PC-3 (cell line): ENCODE measurements at places on chromosomes 4 and X. TPM values are rescaled to one million over a fixed set of nuclear protein-coding genes. Genes with fewer than 3 reads are reported as not detected.

LONRF3 gene
- total RNA-seq, result 14.5 and 15.6 TPM in 2 replicates

FDCSP gene
- total RNA-seq, result not detected in 2 replicates

DNA sequence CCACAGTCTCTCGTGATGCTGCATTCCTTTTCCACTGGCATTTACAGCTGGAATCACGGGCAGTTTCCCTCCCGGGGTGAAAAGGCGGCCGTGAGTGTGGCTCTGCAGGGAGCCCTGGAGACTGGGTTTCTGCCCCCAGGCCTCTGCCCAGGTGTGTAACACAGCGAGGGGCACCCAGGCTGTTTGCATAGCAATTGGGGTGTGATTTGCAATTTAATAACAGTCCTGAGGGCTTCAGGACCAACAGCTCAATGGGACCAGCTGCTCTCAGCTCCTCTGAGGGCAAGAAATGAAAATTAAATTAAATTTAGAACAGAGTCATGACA lies 99.0 kb upstream of the SHOX start:
- H3K27me3 ChIP-seq, result no peaks in the 10 kb centered on the region
- H3K4me1 ChIP-seq, result no peaks in the 10 kb centered on the region
- no peak overlapping the region for H3K27ac ChIP-seq
- DNase-seq, result no peak

DNA sequence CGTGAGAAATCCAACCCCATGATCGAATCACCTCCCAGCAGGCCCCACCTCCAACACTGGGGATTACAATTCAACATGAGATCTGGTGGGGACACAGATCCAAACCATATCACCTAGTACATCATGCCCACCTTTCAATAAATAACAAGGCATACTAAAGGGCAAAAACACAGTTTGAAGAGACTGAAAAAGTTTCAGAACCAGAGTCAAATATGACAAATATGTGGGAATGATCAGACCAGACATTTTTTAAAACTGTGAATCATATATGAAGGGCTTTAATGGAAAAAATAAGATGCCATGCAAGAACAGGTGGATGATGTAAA lies 167.3 kb downstream of the CAMK2D start:
- no peaks in the 10 kb centered on the region for H3K27me3 ChIP-seq
- H3K4me3 ChIP-seq, result no peak overlapping the region
- no peak for DNase-seq
- H3K27ac ChIP-seq, result no peak overlapping the region
- H3K36me3 ChIP-seq, result no peaks in the 10 kb centered on the region

DNA sequence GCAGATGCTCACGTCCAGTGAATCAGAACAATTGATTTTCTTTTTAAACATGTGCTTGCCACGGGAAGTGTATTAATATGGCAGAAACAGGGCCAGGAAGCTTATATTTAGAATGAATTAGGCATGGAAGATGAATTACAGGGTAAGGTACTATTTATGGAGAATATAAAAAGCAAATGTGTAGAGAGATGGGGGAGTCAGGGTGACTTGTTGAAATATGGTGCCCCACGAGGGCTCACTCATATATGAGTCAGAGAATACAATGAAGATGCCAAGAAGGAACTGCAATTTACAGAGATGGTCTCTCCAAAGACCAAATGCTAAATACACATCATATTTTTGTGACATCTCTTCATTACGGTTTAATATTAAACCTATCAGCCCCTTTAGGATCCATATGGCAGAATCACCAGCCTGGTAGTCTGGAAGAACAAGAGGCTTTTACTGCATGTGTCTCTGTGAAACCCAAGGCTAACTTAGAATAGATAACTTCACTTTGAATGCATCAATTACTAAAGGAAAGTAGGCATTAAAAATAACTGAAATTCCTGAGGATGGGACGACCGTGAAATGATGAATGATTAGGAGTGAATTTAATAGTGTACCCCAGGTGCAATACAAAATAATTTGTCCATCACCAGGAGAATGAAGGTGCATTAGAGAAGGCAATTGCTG lies 385.3 kb downstream of the ARHGAP24 start:
- no peaks in the 10 kb centered on the region for H3K36me3 ChIP-seq
- peak; percentile 56 for DNase-seq
- peak overlapping the region; percentile 46 for H3K27ac ChIP-seq
- no peaks in the 10 kb centered on the region for H3K27me3 ChIP-seq
- H3K4me1 ChIP-seq, result peaks cover 19% of the 10 kb centered on the region

GRCh38 chr4:6200011-6200921 lies at the start of gene JAKMIP1:
JAKMIP1 (minus strand) TSS chr4:6200549; CDS start chr4:6112850, 87,699 bp downstream.
- DNase-seq, result peak; percentile 67
- no peaks in the 10 kb centered on the region for H3K36me3 ChIP-seq
- H3K4me1 ChIP-seq, result 0 out of 2 replicates have a peak, but pooled peaks cover 3% of the 10 kb centered on the region
- no peak within 1 kb of the TSS for H3K27ac ChIP-seq

PNMA5 gene
- not detected in 2 replicates for total RNA-seq

- peak; percentile 66 for DNase-seq
- H3K4me3 ChIP-seq, result no peak overlapping the region
- no peaks in the 10 kb centered on the region for H3K36me3 ChIP-seq
- H3K27me3 ChIP-seq, result no peaks in the 10 kb centered on the region
Observed at GRCh38 chr4:84887824-84888223, 78.7 kb downstream of the WDFY3 start.

DNA sequence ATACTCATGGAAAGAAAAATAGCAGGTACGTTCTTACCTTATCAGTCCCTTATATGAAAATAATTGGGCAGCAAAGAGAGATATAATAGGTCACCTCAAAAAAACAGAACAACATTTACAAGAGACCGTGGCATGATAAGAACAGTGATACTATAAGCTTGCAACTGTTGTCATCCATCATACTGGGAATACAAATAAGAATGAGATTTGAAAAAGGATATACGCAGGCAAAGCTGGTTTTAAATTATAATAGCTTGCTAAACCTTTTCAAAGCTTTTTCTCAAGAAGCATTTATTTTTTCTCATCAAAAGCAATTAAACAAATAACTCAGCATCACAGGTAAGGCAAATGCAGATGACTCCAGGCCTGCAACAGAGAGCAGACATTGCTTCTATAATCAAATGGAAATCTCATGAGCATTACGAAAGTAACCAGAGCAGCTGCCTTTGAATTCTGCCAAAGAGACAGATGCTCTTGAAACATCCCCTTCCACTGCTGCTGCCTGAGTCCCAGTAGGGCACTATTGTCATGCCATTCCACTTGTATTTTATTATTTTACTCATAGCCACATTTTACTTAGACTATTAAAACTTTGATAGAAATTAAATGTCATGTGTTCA lies 620.6 kb upstream of the GNPDA2 start:
- no peak overlapping the region for H3K27ac ChIP-seq
- no peak overlapping the region for H3K4me3 ChIP-seq
- peaks cover 3% of the 10 kb centered on the region; the same call in 1 of the 2 replicates for H3K4me1 ChIP-seq

DNA sequence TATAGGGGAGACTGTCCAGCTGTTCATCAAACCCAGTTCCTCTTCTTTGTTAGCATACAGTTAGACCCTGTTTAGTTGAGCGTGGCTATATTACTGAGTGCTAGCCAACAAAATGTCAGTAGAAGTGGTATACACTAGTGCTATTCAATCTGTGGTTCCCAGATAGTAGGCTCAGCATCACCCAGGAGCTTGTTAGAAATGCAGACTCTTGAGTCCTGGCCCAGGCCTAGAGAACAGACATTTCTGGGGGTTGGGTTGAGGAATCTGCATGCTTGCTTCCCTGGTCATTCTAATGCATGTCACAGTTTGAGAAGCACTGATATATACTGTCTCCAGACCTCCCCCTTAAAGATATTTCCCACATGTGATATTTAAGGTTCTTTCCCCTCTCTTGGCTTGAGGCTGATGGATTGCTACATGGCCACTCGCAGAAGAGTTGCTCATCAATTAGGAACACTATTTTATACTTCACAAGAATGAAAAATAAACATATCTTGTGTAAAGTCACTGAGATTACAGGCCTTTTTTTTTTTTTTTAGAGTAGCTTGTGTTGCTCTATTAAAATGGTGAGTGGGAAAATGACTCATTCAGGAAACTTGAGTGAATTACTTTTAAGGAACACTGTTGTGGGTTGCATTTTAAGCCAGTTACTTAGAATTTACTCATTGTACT lies 289.0 kb downstream of the STIM2 start:
- no peaks in the 10 kb centered on the region for H3K36me3 ChIP-seq
- DNase-seq, result peak; percentile 45
- H3K27me3 ChIP-seq, result no peaks in the 10 kb centered on the region
- H3K4me1 ChIP-seq, result peaks cover 15% of the 10 kb centered on the region
- no peak overlapping the region for H3K27ac ChIP-seq

GRCh38 chr4:99574530-99575324 lies at the start of gene MTTP:
MTTP (plus strand) TSS chr4:99574824; CDS start chr4:99574910, 86 bp downstream.
- no peaks in the 10 kb centered on the region for H3K4me1 ChIP-seq
- peaks cover 15% of the 10 kb centered on the region for H3K27me3 ChIP-seq
- no peak for DNase-seq
- no peak within 1 kb of the TSS for H3K27ac ChIP-seq

GRCh38 chr4:84878090-84878489 lies 88.4 kb downstream of the WDFY3 start:
- DNase-seq, result peak; percentile 56
- no peak overlapping the region for H3K4me3 ChIP-seq
- H3K27ac ChIP-seq, result no peak overlapping the region
- no peaks in the 10 kb centered on the region for H3K36me3 ChIP-seq
- H3K4me1 ChIP-seq, result peaks cover 17% of the 10 kb centered on the region; the same call in 1 of the 2 replicates
- H3K27me3 ChIP-seq, result no peaks in the 10 kb centered on the region

DNA sequence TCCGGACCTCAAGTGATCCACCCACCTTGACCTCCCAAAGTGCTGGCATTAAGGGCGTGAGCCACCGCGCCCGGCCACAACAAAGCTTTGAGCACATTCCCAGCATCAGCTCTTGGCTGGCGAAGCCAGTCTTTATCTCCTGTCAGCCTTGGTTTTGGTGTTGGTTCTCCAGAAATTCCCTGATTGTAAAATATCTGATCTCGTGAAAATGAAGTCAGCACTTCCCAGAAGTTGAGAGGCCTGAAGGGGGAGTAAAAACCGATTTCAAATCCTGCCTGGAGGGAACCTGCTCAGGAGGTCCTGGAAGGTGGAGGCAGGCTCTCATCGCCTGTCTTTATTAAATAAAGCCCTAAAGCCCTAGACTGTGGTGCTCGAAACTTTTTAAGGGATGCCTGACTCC lies 33.6 kb downstream of the PTTG2 start:
- no peak for DNase-seq
- no peak overlapping the region for H3K27ac ChIP-seq
- no peaks in the 10 kb centered on the region for H3K27me3 ChIP-seq
- H3K4me1 ChIP-seq, result peaks cover 2% of the 10 kb centered on the region; the same call in 1 of the 2 replicates
- H3K4me3 ChIP-seq, result no peak overlapping the region

DNA sequence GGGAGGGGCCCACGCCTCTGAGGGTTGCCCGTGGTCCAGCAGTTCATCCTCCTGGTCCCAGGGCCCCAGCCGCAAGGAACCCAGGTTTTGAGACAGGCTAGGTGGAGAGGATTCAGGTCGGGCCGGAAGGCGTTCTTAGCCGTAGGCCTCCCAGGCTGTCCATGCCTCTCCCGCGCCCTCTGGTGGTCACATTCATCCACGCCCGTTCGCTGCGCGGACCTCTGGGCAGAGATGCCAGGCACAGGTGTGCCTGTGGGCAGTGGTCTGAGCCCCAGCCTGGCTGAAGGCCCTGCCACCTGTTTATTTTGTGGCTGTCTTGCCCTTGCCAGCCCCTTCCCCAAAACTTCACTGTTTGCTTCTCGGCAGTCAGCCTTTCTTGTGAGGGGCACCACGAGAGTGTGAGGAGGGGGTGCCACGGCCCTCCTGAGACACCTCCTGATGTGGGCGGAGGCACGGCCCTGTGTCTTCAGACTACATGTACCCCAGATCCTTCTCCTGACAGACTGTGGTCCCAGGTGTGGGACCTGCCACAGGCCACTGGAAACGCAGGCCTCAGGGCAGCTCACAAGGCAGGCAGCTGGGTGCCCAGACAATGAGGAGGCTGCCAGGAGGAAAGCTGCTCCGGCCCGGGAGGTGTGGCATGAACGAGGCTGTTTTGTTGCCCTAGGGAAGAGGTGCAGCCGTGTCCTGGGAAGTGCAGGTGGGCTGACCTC lies 5.0 kb downstream of the UVSSA start:
- H3K4me1 ChIP-seq, result peaks cover 19% of the 10 kb centered on the region
- no peak overlapping the region for H3K27ac ChIP-seq
- DNase-seq, result peak; percentile 87
- H3K4me3 ChIP-seq, result no peak overlapping the region

- H3K36me3 ChIP-seq, result no peaks in the 10 kb centered on the region
- no peak overlapping the region for H3K4me3 ChIP-seq
- peaks cover 21% of the 10 kb centered on the region for H3K4me1 ChIP-seq
- H3K27ac ChIP-seq, result no peak overlapping the region
Observed at GRCh38 chr4:101197350-101197749, 150.0 kb downstream of the PPP3CA start.

DNA sequence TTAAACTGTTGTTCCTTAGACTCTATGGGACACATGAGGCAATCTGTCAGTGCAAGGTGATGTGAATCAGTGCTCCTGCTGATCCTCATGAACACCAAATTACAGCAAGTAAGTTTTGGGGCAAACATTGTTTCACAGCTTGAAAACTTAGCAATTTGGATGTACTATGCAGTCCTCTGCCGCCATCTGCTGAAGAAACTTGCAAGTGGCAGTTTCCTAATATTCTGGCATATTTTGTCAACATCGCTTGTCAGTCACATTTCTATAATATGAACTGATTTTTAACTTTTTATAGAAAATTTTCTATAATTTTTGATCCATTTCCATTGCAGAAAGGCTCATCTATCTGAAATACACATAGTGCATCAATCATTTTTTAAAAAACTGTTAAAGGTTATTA lies 56.3 kb downstream of the ZAR1 start:
- no peak overlapping the region for H3K4me3 ChIP-seq
- H3K27me3 ChIP-seq, result no peaks in the 10 kb centered on the region
- H3K4me1 ChIP-seq, result no peaks in the 10 kb centered on the region
- H3K36me3 ChIP-seq, result peaks cover 20% of the 10 kb centered on the region; the same call in 1 of the 2 replicates
- DNase-seq, result peak; percentile 39

GRCh38 chr4:131006388-131006787 lies 1910.4 kb downstream of the C4orf33 start:
- no peak for DNase-seq
- peaks cover 9% of the 10 kb centered on the region for H3K4me1 ChIP-seq
- no peak overlapping the region for H3K4me3 ChIP-seq

EXOC1L gene
- not detected in 2 replicates for total RNA-seq

DNA sequence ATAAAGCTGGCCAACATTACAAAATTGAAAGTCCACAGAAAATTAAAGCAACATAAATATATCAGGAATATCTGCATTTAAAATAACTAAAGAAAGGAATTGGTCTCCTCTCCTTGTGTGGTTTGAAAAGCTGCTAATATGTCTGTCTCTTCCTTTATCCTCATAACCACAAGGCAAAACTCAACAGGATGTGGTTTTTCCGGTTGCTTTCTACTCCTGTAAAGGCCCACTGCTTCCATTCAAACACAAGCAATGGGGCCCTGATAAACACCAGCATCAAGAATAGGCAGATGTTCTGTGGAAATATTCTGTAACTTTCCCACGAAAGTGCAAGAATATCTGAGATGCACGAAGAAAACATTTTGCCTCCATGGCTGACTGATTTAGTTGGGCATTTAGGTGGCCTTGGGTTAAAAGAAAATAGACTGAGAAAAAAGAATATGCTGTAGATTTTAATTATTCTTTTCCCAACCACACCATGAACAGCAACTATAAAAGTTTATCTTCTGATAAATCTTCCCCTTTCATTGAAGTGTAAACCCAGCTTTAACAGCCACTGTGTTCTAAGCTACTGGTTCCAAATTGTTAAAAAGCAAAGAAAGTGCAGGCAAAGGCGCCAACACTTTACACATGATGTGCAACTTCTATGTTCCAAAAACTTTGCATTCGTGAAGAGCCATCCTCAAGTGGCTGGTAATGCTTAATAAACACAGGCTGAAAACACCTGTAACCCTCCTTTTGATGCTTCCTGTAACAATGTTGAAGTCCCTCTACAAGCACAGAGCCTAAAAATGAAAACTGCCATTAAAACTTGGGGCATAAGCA lies 50.5 kb upstream of the NDST3 start:
- no peaks in the 10 kb centered on the region for H3K27me3 ChIP-seq
- no peaks in the 10 kb centered on the region for H3K36me3 ChIP-seq

CXorf65 gene
- total RNA-seq, result not detected in 2 replicates
